ENCODE measurements at places on chromosomes 7 and 10.

GRCh38 chr10:111648046-111648445, 535.5 kb downstream of the GPAM start:
- no peak for DNase-seq

- no peak for DNase-seq
These were observed 77.1 kb upstream of the TRIL start for GRCh38 chr7:29035044-29035740.

DNA sequence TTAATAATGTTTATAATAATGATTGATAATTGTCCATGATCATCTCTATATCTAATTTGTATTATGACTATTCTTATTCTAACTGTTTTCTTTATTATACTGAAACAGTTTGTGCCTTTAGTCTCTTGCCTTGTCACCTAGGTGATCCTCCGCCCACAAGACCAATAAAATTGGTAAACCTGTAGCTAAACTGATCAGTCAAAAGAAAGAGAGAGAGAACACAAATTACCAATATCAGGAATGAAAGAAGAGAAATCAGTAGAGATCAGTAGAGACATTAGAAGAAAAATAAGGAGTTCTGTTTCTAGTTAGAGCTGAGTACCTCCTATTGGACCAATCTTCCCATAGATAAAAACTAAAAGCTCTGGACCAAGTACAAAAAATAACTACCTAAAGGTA, 6.1 kb upstream of the COA1 start:
- DNase-seq = no peak

DNA sequence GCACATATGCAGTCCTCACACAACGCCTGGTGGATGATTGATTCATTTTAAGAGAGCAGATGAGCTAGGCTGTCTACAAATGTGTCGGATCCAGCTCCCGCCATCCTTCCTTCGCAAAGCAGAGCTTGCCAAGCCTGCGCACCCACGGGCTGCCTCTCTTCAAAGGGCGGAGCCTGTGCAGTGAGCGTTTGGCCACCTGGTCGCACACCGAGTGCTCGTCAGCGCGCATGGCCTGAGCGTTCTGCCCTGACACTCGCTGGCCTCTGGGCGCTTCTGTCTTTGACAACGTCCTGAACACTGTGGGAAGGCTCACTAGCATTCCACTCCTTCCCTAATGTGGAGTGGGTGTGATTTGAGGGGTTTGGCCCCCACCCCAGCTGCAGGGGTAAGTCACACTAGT, 47.1 kb upstream of the TMEM72 start:
- peak; percentile 26 for DNase-seq

GRCh38 chr10:48543182-48543844, 61.6 kb downstream of the ARHGAP22 start:
- no peak for DNase-seq

DNA sequence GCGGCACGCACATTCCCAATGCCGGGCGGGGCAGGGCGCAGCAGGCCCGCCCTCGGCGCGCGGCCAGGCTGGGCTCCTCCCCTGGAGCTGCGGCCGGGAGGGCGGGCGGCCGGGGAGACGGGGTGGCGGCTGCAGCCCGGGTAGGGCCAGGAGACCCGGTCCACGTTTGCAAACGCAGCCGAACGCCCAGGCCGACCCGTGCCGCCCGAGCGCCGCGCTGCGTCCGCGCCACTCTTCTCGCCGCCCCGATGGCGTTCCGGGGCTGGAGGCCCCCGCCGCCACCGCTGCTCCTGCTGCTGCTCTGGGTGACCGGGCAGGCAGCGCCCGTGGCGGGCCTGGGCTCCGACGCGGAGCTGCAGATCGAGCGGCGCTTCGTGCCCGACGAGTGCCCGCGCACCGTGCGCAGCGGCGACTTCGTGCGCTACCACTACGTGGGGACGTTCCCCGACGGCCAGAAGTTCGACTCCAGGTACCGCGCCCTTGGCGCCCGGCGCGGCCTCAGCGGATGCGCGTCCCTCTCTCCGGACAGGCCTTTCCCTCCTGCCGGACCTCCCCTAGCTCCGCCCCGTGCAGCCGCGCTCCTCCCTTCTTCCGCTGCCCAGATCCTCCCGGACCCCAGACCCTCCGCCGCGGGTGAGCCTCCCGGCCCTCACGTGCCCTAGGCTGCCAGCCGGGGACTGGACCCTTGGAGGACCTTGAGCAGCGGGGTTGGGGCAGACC, at the start of gene FKBP9:
Gene FKBP9 (plus strand): TSS at position 115 of the 720 bp plus-strand sequence. CDS start 134 bp downstream, at position 249.
- peak; percentile 90 for DNase-seq

DNA sequence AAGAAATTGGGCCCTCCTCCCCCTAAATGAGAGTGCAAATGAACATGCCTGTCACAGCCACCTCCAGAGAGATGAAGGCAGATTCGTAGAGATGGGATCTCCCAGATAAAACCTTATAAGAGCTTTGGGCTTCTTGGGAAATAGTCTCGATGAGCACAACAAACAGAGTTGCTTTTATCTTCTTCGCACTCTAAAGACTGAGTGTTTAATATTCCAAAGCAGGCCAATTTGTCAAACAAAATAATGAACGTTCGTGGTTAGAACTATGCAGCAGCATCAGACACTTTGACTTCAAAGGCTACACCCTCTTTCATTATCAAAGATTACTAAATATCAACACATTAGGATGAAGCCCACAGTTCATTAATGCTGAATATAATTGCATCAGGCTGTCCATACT, 256.2 kb downstream of the SKIDA1 start:
- no peak for DNase-seq

DNA sequence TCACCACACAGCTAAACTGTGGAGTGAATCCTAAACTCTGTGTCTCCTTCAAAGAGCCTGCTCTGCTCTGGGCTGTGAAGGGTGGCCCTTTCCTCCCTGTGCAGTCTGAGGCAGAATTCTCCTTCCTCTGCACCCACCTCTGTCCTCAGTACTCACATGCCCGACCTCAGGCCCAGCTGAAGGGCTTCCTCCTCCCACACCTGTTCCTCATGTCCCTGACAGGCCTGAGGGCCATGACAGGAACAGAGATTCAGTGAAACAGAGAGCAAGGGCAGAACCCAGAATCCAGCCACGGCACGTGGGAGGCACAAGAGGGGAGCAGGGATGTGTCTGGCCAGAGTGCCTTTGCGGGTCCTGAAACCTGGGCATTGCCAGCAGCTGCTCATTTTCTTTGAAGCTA, 13.9 kb downstream of the CREB3L2 start:
- DNase-seq = no peak

GRCh38 chr7:105652359-105652993, 71.2 kb upstream of the EFCAB10 start:
- DNase-seq = peak; percentile 85

- no peak for DNase-seq
These were observed 859.4 kb downstream of the TYW1 start for GRCh38 chr7:67856046-67856445.

DNA sequence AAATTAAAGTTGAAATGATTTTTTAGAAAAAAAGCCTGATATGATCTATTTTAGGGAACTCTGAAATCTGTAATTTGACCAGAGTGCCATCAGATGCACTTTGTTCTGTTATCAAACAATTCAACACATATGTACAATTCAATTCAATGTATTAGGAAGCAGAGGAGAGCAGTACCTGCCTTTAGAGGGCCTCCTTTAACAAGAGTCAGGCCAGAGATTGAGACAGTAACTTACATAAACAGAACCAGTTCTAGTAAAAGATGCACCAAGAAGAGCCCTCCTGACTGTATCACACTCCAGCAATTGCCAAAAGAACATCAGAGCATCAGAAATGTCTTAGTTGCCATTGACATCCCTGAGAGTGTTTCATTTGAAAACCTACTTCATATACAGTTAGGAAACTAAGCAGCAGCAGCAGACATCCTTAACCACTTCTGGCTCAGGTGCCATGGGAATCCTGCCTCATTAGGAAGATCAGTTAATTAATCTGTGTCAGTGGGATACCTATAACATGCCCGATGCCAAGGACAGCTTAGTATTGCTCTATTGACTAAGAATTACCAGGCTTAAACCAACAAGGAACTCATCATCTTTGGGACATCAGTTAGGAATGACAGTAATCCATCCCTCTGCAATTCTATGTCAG, 1222.6 kb upstream of the LRRN3 start:
- no peak for DNase-seq

DNA sequence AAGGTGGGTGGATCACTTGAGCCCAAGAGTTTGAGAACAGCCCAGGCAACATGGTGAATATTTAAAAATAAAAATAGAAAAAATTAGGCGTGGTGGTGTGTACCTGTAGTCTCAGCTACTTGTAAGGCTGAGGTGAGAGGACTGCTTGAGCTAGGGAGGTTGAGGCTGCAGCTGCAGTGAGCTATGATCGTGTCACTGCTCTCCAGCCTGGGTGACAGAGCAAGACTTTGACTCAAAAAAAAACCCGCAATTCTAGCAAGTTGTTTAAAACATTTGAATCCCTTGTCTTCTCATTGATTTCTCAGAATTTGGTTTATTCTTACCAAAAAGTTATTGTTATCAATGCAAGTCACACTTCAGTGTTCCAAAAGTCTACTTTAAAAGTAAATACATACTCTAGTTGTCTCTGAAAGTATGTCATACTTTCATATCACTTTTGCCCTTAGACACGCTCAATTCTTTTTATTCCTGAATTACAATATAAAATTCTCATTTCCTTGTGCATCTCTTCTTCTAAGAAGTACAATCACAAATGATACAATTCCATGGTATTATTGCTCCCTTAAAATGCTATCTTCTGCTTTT, 6.3 kb downstream of the EPC1 start:
- DNase-seq = no peak

Measured in ovary (tissue), 10 donors.